ENCODE measurements at places on chromosomes 7 and 10.

GRCh38 chr10:17101257-17101909, 28.2 kb downstream of the CUBN start:
- DNase-seq = no peak

- DNase-seq = no peak
Observed at GRCh38 chr10:49736564-49737113, 25.5 kb downstream of the OGDHL start.

GRCh38 chr10:106296750-106297392, 867.6 kb downstream of the SORCS1 start:
- DNase-seq = no peak

GRCh38 chr7:90111-91063, 102.0 kb upstream of the FAM20C start:
- peak; percentile 75 for DNase-seq

GRCh38 chr7:13834328-13834761, 155.1 kb downstream of the ETV1 start:
- peak; percentile 45 for DNase-seq

DNA sequence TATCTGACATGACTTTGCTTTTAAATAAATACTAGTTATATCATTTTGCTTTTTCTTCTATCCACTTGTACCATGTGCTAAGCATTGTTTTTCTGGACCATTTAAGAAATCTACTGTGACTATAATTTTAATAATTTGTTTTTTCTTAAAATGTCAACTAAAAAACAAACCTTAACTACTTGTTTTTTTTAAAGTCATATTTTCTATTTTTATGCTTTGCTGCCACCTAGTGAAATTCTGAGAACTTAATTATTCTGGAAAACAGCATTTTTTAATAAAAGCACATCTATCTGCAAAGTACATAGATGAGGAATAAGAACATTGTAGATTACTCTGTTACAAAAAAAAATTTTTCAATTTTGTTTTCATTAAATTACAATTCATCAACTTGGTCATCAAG, 47.4 kb downstream of the ORC5 start:
- DNase-seq = peak; percentile 50

DNA sequence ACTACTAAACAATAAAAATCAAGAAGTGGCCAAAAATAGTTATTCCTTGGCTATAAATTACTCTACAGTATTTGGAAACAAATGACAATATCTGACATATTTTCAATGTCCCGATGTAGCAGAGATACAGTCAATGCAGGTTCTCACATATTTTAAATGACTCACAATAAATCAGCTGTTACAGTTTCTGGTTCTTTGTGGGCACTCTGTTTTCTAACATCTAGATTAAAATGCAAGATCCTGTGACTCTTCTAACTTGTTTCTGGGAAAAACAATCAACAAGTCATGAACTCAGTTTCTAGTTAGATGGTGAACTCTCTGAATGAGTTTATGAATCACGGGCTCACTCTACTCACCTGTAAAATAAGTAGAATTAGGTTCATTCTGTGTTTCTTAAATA, 849.6 kb upstream of the MBL2 start:
- DNase-seq = no peak

- DNase-seq = peak; percentile 30
Observed at GRCh38 chr10:110681023-110681681, 37.0 kb downstream of the RBM20 start.

DNA sequence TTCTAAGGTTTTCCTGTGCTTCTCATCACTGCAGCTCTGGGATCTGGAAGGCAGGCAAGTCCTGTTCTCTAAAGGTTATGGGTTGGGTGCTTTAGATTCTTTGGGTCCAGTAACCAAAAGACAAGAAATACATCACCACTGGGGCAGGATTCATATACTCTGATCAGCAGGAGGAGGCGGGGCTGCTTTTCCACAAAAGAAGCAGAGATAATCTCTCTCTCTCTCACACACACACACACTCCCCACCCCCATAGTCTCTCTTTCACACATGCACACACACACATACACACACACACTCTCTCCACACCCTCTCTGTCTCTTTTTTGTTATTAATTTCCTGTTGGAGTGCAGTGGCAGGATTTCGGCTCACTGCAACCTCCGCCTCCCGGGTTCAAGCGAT, 13.0 kb upstream of the ACBD5 start:
- no peak for DNase-seq

- no peak for DNase-seq
Observed at GRCh38 chr10:109746861-109747260, 176.4 kb downstream of the XPNPEP1 start.

- no peak for DNase-seq
Observed at GRCh38 chr10:52906046-52906445, 133.5 kb upstream of the MBL2 start.

All from GM23248 (cell line).